ENCODE measurements at places on chromosomes 13 and 19. TPM values are rescaled to one million over a fixed set of nuclear protein-coding genes. Genes with fewer than 3 reads are reported as not detected.

KCNJ14 gene
- 0.56 TPM for total RNA-seq

EDDM13 gene
- not detected for total RNA-seq

MCF2L gene
- total RNA-seq = 30.5 TPM

CYP4F2 gene
- not detected for total RNA-seq

MYCBP2 gene
- 268 TPM for total RNA-seq

FAM187B gene
- total RNA-seq = not detected

GAS6 gene
- total RNA-seq = 129 TPM

IFNL4 gene
- not detected for total RNA-seq

- DNase-seq = peak; percentile 51
These were observed 131.4 kb downstream of the TNFRSF19 start for GRCh38 chr13:23701636-23702035.

DNA sequence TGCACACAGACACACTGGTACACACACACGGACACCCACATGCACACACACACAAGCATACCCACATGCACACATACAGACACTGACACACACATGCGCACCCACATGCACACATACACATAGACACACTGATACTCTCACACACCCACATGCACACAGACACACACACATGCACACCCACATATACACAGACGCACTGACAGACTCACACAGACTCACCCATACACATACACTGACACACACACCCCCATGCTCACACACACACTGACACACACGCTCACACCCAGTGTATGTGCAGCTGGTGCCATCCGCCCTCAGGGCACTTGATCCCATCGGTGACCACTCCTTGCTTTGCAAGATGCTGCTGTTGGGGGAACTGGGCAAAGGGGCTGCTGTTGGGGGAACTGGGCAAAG lies 9.7 kb upstream of the RASA3 start:
- DNase-seq = no peak

GRCh38 chr19:47779524-47780214 lies 1.2 kb downstream of the SELENOW start:
- DNase-seq = no peak

DNA sequence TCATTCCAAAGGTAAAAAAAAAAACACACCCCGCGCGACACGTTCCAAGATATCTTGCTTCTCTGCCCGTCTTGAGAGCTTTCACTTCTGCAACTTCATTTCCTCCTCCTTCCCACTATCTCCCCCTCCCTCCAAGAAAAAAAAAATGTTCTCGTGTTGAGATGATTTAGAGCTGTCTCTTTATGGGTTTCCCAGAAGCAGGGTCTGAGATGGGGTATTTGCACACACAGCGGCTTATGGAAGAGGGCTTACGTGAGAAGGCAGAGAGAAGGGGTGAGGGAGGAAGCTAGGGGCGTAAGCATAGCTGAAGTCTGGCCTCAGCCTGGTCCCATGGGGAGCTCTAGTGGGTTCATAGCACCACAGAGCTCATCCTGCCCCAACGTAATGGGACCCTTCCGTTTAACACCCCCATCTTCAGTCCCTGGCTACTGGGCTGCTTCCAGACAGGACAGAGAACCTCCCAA lies 31.3 kb upstream of the USE1 start:
- no peak for DNase-seq

DNA sequence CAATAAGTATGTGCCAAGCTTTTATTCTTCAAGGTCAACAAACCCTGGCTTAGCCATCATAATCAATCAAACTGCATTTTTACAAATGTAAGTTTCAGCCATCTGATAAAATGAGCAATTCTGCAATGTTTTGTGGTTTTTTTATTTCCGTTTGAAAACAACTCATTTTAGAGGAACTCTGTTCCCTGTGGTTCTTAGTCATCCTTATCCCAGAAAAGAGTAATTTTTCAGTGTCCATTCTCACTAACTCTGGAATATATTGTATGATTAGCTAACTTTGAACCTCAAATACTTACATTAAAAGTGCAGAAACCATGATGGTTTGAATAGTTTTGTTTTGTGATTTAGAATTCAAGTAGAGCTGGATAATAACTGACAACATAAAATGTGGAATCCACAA lies 87.6 kb downstream of the IRS2 start:
- DNase-seq = no peak

DNA sequence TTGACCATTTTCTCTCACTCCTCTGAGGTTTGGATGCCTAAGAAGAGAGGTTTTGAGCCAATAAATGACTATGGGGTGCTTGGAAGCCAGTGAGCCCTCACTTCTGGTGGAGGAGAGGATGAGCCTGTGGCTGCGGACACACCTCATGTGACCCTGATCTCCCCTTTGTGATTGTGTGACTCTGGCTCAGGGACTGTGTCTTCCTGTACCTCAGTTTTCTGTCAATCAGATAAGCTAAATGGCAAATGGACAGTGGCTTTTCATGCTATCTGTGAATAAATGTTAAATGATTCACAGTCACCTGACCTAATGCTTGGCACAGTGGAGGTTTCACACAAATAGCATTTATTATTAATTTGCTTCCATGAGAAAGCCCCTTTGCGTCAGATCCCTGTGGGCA lies 2.7 kb downstream of the PSG8 start:
- no peak for DNase-seq

DNA sequence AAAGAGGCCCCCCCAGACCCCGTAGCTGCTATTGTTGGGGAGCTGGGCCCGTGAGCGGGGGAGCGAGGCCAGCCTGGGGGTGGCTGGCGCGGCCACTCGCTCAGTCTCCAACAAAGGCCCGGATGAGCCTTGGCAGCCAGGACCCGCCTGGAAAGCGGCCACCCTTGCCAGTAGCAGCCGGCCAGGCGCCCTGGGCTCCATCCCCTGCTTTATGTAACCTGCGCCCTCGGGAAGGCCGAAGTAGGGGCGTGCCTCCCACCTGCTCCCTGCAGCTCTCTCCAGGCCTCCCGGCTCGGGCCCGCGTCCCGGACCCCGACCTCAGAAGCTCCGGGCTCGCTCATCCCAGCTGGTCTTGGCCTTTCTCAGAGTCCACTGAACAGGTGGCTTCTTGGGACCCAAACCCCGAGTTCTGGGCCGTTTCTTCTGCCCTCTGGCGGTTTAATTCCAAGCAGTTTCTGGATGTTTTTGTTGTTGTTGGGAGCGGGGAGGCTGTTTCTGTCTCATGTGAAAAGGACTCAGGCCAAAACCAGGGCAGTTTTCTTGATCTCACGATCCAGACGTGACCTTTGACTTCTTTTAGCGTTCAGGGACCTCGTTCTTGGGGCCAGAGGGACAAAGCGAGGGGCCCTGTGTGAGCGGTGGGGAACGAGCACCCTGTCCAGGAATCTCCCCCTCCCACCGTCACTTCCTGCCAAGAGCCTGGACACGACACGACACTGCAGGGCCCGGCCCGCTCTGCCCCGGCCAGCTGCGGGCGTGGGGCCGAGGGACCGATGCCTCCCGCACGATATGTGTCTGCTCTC lies 1.2 kb downstream of the CDC34 start:
- DNase-seq = no peak

- DNase-seq = no peak
These were observed 18.3 kb upstream of the DHRS12 start for GRCh38 chr13:51822106-51822815.

DNA sequence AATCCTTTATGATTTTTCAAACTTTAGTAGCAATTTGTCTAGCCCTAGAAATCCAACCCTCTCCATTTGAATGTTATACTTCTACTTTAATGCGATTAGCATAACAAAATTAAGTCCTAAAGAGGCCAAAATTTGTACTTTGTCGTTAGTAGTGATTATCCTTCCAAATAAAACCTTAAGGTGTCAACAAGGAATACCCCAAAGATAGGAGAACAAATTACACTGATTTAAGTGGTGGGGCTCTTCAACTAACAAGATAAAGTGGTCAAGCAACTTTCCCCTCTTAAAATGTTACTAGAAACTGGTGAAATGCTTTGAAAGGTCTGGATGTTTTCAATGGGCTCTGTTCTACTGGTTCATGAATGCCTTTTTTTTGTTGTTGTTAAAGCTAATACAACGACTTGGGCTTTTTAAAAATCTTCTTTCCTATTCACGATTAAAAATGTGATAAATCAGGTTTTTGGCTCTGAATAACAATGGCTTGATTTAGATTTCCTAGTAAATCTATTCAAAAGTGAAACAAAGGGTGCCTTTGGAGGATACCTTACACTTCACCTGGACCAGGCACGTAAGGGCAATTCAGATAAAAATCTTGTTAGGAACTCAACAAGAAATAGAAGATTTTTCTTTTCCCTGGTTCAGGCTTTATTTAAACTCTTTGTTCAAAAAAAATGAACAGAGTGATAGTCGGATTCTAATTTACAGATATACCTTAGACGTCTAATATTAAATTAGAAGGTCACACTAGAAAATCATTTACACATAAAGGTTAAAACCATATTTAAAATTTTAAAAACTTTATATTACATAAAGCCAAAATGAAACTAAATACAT lies 3.1 kb downstream of the SOX21 start:
- no peak for DNase-seq

DNA sequence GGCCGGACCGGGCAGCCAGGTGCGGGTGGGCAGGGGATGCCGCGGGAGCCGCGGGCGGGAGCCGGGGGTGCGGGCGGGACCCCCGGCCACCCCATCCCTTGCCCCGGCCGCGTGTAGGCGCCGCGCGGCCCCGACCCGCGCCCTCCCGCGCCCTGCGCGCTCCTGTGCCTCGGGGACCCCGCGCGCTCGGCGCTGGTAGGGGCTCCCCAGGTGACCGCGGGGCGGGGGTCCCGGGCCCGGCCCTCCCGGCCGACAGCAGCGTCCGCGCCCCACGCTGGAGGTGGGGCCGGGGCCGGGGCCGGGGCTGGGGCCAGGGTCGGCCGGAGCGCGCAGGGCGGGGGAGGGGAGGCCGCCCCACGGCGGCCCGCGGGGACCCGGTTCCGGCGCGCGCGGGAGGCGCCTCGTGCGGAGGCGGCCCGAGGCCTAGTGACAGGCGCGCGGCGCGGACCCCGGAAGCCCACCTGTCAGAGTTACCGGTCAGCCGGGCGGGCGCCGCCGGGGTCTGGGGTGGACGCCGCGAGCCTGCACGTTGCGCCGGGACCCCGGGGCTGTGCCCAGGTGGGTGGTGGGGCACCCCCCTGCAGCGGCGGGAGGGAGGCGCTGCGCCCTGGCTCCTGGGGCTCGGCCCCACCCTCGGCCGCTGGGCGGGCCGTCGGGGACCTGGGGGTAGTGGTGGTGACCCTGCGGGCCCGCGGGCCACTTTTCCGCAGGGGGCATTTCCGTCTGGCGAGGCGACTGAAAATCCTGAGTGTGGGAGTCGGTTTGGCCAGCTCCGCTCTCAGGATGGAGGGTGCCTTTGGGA lies 518 bp downstream of the TFDP1 start:
- no peak for DNase-seq

DNA sequence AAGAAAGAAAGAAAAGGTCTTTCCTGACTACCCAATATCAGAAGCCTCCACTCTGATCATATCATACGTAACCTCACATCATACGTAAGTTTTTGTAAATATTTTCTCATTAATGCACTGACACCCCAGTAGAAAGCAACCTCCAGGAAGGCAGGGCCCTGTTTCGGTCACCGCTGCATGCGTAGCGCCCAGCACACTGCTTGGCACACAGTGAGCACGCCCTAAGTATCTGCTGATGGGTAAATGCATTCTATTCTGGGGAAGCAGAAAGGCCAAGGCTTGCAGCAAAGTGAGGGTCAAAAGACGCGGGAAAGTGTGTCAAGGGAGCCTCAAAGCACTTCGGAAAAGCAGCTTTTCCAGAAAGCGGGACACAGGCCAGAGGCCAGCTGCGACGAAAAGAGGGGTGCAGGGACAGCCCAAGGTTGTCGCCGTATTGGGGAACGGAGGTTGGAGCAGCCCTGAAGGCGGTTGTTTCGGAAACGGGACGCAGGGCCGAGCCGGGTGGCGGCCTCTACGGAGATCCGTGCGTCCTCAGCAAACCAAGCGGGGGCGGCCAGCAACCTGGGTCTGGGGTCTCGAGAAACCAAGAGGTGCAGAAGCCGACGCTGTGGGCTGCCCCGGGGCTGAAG lies 463 bp downstream of the SUGP1 start:
- no peak for DNase-seq

- DNase-seq = no peak
These were observed 28.2 kb upstream of the ZBTB7A start for GRCh38 chr19:4094761-4095487.

DNA sequence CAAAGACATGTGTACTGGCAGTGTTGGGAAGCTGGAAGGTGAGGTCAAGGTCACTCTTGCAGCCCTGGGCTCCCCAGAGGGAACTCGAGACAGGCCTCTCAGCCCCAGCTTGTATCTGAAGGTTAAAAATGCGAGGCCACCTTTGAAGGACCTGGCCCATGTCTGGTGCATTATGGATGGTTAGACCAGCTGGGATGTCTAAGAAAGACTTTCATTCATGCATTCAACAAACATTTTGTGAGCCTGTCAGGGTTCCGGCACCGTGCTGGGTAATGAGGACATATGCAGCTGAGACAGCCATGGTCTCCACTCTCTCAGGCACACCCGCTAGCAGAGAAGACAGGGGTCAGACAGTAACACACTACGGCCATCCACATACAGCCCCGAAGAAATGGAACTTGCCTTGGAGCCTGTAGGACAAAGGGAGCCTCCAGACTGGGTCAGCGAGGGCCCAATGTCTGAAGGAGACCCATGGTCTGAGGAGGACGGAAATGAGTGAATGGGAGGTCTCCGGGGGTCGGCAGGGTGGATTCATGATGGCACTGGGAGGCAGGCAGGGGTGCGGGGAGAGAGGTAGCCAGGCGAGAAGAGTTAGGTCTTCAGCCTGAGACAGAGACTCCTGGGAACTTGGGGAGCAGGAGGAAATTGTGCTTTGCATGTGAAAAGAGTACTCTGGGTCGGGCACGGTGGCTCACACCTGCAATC lies 19.0 kb downstream of the VSTM2B start:
- no peak for DNase-seq

DNA sequence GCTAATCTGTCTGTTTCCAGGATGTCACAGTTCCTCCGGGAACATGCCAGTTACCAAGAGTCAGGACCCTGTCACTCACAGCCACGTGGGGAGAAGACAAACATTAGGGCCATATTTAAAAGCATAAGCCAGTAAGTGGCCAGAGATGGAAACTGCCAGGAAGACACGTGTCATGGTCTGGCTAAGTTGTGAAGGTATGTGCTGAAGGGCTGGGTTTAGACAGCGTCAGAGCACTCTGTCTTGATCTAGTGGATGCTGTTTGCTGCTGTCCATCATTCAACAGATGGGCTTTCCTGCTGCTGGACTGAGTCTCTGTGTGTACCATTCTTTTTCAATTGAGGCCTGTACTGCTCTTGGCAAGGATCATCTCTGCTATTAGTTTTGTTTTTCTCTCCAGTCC lies 128.6 kb downstream of the HS6ST3 start:
- no peak for DNase-seq

GRCh38 chr19:30084390-30084819 lies 142.4 kb downstream of the URI1 start:
- no peak for DNase-seq

DNA sequence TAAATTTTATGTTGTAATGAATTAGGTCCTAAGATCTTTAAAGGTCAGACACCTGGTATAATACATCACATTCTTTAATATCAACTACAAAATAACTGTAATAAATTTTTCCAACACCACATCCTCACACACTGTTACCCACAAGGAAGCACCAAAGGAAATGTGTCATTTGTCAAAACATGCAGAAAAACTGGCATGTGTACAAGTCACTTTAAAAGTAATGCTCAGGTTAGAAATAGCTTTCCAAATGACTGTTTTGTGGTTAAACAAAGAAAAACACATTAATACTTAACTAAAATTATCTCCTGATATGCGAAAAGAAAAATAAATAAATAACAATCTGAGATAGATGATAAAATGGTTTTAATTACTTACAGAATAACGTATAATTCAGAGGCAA lies 74.7 kb downstream of the MZT1 start:
- DNase-seq = no peak

- no peak for DNase-seq
These were observed 325.4 kb upstream of the TSHZ3 start for GRCh38 chr19:31674503-31675192.

GRCh38 chr19:29587518-29587986 lies 18.5 kb upstream of the POP4 start:
- no peak for DNase-seq
